ENCODE measurements at places on chromosomes 2 and 18. TPM values are rescaled to one million over a fixed set of nuclear protein-coding genes. Genes with fewer than 3 reads are reported as not detected.

POTEJ gene
- total RNA-seq = not detected

RNF125 gene
- 0.50 TPM for total RNA-seq

FSIP2 gene
- 0.22 TPM for total RNA-seq

HK2 gene
- total RNA-seq = 55.9 TPM

IL36G gene
- not detected for total RNA-seq

FBXO36 gene
- 1.9 TPM for total RNA-seq

UGT1A3 gene
- not detected for total RNA-seq

CHRND gene
- not detected for total RNA-seq

C2orf80 gene
- total RNA-seq = not detected

BOK gene
- total RNA-seq = 13.6 TPM

SLC14A1 gene
- 13.3 TPM for total RNA-seq

ESCO1 gene
- total RNA-seq = 20.2 TPM

UGT1A1 gene
- total RNA-seq = not detected

C2orf78 gene
- not detected for total RNA-seq

LDLRAD4 gene
- 0.22 TPM for total RNA-seq

ABCG5 gene
- total RNA-seq = not detected

ATOH8 gene
- 4.5 TPM for total RNA-seq

KIF5C gene
- 0.66 TPM for total RNA-seq
